Cortex of kidney (tissue), 1 donor: ENCODE measurements at places on chromosomes 12 and 14.

- DNase-seq = no peak
Measured at GRCh38 chr12:89421092-89421835, 69.0 kb upstream of the DUSP6 start.

DNA sequence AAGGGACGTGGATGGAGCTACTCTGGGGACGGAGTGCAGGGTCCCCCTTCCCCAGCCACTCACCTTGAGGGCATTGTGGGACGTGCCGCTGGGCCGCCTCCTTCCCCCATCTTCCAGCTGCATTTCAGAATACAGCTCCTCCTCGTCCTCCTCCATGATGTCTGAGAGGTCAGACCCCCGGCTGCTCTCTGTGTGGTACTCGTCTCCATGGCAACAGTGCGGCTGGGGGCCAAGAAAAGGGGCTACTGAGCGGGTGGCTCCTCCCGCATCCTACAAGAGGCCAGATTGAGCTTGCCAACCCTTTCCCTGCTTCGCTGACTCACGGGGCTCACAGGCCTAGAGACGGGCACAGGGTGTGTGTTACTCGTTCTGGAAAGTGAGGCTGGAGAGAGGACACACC, 90.4 kb downstream of the PIWIL1 start:
- DNase-seq = no peak

DNA sequence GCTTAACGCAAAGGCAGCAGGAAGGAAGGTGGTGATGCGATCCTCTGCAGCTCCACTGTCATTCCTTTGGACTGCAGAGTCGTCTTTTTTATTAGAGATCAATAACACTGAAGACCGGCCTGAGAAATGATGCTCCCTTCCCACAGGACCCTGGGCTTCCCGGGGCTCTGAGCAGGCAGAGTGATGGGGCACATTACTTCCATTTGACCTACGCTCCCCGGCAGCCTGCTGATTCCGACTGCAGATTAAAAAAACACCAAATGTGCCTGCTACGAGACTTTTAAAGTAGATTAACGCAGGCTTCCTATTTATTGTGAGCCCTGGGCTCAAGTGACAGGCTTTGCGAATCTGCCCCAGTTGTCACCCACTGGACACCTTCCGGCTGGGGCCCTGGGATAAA, 37.5 kb downstream of the KCNA1 start:
- no peak for DNase-seq

- no peak for DNase-seq
Measured at GRCh38 chr12:57188090-57188425, 28.5 kb upstream of the NXPH4 start.

- DNase-seq = no peak
Measured at GRCh38 chr12:42118136-42118879, 26.4 kb downstream of the GXYLT1 start.

DNA sequence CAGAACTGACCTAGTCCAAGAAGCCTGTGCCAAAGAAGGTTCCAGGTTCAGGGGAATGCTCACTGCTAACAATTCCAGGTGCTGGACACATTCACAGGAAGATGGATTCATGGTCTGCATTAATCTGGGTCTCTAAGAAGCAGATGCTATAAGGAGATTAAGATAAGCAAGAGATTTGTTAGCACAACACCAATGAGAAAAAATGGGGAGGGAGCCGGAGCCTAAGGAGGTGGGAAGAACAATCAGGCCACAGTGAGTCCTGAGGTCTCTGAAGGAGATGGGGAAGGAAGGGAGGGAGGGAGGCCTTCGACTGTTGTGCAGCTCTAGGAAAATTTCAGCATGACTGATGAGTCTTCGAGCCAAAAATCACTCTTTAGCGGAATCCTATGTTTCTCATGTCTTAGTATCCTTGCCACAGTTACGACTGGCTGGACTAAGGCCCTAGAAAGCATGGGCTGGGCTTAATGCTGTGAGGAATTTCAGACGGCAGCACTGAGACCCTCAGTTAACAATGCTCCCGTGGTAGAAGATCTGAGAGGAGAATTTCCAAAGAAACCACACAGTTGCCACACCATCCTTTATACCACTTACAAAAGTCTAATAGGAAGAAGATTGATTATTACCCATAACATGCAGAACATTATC, 31.5 kb upstream of the PTGDR start:
- DNase-seq = no peak

- DNase-seq = no peak
Measured at GRCh38 chr12:23008623-23009022, 383.7 kb downstream of the ETNK1 start.

GRCh38 chr12:116879509-116880212, 1.6 kb downstream of the HRK start:
- no peak for DNase-seq

- DNase-seq = no peak
Measured at GRCh38 chr12:53991077-53991460, 6.1 kb downstream of the HOXC10 start.

DNA sequence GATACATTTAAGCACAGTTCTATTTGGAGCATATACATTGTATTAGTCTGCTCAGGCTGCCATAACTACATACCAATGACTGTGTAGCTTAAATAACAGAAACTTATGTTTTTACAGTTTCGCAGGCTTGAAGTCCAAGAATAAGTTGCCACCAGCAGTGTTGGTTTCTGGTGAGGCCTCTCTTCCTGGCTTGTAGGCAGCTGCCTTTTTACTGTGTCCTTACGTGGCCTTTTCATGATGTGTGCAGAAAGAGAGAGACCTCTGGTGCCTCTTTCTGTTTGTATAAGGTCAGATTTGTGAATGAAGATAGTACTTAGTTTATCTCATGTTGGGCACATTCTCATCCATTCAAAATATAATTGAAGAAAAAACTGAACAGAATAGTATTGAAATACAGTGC, 636.6 kb downstream of the FLRT2 start:
- DNase-seq = no peak

DNA sequence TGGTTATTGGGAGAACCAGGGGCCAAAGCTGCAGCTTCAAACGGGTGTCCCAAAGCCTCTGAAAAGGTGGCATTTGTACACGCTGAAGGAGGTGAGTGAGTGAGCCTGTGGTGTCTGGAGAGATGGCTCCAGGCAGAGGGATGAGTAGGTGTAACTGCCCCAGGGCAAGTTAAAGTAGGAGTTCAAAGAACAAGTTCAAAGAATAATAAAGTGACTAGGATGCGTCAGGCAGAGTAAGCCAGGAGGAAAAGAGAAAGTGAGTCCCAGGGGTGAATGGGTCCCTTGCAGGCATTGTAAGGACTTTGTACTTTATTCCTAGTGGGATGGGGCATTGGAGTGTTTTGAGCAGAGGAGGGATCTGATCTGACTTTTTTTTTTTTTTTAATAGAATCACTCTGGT, 201.4 kb upstream of the PWP1 start:
- no peak for DNase-seq

DNA sequence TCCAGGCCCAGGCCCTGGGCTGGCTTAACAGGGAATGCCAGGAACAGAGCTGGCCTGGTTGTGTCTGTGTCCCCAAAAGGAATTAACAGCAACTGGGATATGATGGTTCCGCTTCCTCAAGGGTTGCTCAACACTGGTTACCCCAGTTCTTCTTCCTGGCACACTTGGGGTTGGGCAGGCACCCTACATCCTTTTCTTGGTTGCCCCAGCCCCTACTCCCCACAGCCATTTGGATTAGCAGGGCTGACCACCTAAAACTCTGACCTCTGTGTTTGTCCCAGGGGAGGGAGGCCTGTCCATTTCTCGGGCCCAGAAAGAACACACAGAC, 30.8 kb downstream of the NCKAP5L start:
- DNase-seq = no peak

DNA sequence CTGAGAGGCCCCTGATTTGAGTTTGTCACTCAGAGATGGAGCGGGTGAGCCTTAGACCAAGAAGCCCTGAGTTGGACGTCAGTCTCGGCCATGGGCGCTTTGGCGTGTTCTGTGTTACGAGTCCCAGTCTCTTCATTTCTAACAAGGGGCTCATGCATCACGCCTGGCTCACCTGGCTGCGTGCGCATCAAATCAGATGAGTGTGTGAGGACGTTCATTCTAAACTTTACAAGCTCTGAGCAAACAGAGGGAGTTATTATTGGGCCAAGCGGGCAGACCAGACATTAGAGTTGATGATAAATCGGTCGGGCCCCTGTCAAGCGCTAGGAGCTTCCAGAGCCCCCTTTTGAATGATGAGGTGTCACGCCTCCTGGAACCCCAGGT, 117.2 kb downstream of the CALM1 start:
- DNase-seq = no peak

DNA sequence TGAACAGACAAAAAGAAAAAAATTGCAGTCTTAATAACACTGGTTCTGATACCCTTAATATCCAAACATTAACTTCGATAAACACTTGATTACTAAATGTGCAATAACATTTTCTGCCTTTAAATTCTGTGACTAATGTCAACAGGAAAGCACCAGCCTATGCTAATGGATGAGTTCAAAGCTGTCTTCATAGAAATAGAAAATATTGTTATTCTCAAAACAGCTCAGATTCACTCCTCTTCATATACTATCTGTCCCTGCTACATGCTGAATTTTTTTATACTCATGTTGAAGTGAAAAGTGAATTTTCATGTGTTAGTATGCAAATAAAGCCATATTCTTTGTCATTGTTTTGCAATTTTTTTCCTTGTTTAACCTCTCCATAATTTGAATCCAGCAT, 13.9 kb downstream of the TAS2R43 start:
- no peak for DNase-seq

DNA sequence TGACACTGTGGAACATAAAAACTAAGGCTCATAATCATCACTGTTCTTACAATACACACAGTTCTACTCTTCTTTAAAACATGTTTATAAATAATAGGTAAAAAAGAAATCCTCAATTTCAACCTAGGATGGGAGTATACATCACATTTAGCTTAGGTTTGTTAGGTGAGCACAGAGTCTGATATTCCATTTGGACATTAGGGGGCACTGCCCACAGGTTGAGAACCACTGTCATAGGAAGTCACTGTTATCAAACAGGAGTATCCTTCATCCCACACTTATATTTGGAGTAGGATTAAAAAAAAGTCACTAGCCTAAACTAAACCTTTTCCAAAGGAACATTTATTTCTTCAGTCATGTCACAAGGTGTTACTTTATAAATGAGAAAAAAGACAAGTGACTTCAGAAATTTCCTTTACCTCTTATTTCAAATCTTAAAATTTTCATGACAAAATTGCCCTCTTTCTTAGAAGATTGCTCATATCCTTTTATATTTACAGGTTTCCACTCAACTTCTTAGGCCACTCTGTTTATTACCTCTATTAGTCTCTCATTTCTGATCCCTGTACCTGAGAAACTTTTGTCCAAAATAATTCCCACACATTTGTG, 240.6 kb downstream of the CPNE8 start:
- DNase-seq = no peak

DNA sequence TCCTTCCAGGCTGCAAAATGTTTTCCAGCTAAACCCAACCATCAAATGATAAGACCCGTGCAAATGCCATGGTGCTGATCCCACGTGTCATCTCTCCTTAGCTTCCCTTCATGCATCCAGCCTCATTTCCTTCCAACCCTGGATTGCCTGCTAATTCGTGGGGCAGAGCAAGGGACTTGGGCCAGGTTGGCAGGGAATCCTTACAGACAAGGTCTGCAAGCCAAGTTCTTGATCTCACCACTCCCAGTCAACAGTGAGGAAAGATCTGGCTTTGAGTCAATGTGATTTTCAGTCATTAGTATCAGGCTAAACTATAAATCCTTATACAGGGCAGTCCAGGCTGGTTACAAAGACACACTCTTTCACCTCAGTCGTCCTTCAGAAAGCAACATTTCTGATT, 150.9 kb downstream of the ANO2 start:
- DNase-seq = no peak

GRCh38 chr14:59771577-59771976, 99.0 kb downstream of the RTN1 start:
- DNase-seq = no peak

DNA sequence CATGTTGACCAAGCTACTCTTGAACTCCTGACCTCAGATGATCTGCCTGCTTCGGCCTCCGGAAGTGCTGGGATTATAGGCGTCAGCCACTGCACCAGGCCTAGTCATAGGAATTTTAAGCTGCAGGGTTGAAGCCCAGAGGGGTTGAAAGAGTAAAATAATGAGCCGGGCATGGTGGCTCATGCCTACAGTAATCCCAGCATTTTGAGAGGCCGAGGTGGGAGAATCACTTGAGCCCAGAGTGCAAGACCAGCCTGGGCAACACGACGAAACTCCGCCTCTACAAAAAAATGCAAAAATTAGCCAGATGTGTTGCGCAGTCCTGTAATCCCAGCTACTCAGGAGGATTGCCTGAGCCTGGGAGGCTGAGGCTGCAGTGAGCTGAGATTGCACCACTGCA, 69.6 kb downstream of the GALNT8 start:
- DNase-seq = no peak

DNA sequence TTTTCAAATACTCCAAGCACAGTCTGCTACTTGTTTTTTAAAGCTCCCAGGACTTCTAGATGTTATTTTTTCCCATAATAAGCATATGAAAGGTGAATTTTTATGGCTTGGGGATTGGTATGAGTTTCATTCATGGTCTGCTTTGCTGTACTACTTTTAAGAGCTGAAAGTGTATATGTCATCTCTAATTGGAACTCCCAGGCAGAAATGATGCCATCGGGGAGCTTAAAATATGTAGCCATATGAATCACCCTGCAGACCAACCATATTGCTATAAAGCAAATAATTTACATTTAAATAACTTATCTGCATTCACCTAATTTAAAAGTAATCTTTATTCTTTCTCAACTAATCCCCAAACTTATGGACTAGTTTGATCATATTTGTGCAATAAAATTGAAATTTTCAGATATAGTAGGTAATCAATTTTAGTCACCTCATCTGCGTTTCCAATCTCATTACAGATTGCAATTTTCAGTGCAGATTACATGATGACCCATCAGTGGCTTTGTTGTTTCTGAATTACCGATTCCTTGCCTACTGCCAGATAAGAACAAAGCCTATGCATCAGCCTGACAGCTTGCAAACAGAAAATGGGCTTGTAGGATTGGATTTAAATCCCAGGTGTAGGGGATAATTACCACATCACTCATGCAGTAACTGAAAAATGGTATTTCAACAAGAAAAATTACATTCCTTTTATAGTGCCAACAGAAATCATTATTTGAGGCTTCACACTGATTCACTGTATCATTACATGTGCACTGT, 689.4 kb downstream of the NOVA1 start:
- no peak for DNase-seq

DNA sequence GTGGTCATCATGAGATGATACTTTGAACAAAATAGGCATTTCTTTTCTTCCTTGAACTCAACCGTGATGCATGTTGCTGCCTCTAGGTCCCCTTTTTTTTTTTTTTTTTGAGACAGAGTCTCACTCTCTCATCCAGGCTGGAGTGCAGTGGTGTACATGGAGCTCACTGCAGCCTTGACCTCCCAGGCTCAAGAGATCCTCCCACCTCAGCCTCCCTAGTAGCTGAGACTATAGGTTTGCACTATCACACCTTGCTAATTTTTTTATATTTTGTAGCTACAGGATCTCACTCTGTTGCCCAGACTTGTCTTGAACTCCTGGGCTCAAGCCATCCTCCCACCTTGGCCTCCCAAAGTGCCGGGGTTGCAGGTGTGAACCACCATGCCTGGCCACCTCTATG, 20.6 kb downstream of the DIP2B start:
- no peak for DNase-seq

- DNase-seq = no peak
Measured at GRCh38 chr14:30264161-30264560, 294.8 kb upstream of the G2E3 start.

- DNase-seq = no peak
Measured at GRCh38 chr12:19131025-19131444, 1.5 kb downstream of the PLEKHA5 start.

- no peak for DNase-seq
Measured at GRCh38 chr14:104299993-104300761, 161.8 kb downstream of the KIF26A start.

- no peak for DNase-seq
Measured at GRCh38 chr12:130537051-130537450, 179.0 kb downstream of the RIMBP2 start.
